ENCODE measurements at places on chromosomes 12 and 14. TPM values are rescaled to one million over a fixed set of nuclear protein-coding genes. Genes with fewer than 3 reads are reported as not detected.

FOXM1 gene
- 91.0 TPM for total RNA-seq

RFX4 gene
- total RNA-seq = not detected

INSM2 gene
- total RNA-seq = not detected

DNAJC22 gene
- not detected for total RNA-seq

DIO2 gene
- 0.03 TPM for total RNA-seq

CBLN3 gene
- total RNA-seq = 0.42 TPM

DNA sequence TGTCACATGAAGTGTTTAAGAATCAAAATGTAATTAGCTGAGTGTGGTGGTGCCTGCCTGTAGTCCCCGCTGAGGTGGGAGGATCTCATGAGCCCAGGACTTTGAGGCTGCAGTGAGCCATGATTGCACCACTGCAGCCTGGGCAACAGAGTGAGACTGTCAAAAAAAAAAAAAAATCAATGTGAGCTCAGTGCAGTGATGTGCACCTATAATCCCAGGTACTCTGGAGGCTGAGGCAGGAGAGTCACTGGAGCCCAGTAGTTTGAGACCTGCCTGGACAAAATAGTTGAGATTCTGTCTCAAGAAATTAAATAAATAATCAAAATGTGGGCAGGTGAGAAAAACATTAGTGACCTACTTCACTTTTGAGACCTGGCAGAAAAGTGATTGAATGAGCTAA lies 140.0 kb downstream of the MON2 start:
- no peak for DNase-seq

DNA sequence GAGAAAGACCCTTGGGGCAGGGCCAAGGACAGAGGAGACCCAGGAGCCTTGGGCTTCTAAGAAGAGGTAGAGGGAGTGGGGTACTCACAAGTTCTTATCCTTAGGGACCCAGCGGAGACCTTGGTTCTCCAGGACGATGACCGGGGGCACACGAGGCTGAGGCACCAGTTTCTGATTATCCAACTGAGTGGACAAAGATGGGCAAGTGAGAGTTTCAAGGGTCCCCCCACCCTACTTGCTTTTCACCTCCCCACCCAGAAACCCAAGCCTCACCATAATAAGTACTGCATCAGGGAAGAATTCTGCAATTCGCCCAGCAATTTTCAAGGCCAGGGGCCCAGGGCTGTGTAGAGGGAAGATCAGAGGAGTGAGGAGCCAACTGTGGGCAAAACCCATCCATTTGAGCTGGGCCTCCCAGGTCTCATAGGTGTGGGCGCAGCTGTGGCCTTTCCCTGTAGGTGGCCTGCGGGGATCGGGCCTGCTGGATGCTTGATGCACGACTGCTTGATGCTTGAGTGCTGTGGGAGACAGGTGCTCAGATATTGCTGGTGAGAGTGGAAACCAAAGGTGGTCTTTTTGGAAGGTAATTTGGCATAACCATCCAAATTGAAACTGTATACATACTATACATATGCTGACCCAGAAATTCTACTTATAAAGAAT lies 2.0 kb downstream of the EMC9 start:
- no peak for DNase-seq

DNA sequence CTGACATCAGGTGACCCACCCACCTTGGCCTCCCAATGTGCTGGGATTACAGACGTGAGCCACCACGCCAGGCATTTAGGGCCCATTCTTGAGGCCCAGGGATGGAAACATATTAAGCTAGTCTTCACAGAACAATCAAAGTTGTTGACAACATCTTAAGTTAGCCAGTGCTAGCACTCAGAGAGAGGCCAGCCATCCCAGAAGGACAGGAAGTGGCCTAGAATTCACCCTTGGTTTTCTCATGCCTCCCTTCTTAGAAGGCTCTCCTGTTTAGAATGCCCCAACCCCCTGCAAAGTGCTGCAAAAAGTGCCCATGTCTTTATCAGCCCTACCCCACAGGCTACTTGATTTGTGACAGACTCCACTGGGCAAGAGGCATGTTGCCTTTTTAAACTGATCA lies 12.1 kb upstream of the OR6J1 start:
- no peak for DNase-seq

DNA sequence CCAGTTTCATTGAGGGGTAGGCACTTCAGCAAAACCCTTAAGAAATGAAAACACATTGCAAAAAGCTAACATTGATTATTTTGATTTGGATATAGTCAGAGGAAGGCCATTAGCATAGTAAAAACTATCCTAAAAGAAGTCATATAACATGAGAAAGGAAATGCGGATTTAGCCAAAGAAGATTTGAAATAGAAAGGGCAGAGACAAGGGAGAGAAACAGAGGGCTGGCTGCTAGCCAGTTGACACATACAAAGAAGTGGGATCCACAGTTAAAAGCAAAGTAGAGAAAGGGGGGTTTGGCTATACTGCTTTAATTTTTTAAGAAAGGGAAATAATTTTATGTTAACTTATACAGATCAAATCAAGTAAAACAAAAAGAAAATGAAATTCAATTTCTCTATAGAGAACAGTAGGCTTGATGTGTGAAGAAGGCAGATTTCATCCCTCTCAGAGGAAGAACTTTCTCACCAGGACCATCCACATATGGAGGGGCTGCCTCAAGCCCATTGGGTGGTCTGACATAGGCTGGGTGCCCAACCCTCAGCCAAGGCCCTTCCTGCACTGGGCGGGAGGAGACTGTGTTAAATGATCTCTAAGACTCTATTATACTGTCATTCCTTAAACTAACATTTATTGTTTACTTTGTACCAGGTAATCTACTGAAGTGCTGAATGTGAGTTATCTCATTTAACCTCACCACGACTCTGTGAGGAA lies 420.3 kb downstream of the CCDC91 start:
- no peak for DNase-seq

GRCh38 chr12:77949943-77950342 lies 119.2 kb downstream of the NAV3 start:
- DNase-seq = no peak

- no peak for DNase-seq
Measured at GRCh38 chr12:117125272-117125613, 26.0 kb upstream of the TESC start.

GRCh38 chr14:20413744-20414082 lies 412 bp upstream of the TEP1 start:
- DNase-seq = no peak

- DNase-seq = no peak
Measured at GRCh38 chr12:93684716-93685115, 7.5 kb downstream of the CRADD start.

GRCh38 chr12:121620333-121620891 lies 5.9 kb upstream of the ORAI1 start:
- no peak for DNase-seq

Measured in foreskin keratinocyte (primary cell).